ENCODE measurements at places on chromosomes 12 and 14.

- DNase-seq, result no peak
Observed at GRCh38 chr12:53207042-53207441, at the start of gene ITGB7. TSS of gene ITGB7 (minus strand) at chr12:53207251. CDS start at chr12:53200443, 6,808 bp downstream.

GRCh38 chr14:88961214-88961613 lies 136.8 kb downstream of the TTC8 start:
- no peak for DNase-seq

DNA sequence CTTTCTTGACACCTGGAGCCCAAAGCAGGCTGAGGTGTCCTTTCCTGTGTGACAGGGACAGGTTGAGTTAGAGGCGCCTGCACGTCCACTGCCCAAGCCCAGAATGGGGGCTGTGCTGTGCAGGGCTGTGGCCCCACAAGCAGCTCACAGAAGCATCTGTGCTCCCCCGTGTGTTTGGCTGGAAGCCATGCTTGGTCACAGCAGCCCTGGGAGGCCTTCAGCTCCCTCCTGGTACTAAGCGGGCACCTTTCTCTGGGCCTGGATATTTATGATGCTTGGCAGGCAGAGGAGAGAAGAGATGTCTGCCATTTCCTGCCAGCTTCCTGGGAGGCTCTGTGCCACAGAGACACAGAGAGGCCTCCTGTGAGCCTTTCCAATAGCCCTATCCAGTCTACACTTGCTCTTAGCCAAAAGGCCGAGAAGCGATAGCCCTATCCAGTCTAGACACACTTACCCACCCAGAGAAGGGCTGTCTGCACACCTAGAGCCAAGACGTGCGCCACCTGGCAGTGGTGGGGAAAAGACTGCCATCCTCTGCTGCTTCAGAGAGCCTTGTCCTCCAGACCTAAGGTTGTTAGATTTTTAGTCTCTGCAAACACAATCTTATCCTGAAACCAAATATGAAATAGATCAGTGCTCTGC lies 117.4 kb downstream of the GCH1 start:
- no peak for DNase-seq

DNA sequence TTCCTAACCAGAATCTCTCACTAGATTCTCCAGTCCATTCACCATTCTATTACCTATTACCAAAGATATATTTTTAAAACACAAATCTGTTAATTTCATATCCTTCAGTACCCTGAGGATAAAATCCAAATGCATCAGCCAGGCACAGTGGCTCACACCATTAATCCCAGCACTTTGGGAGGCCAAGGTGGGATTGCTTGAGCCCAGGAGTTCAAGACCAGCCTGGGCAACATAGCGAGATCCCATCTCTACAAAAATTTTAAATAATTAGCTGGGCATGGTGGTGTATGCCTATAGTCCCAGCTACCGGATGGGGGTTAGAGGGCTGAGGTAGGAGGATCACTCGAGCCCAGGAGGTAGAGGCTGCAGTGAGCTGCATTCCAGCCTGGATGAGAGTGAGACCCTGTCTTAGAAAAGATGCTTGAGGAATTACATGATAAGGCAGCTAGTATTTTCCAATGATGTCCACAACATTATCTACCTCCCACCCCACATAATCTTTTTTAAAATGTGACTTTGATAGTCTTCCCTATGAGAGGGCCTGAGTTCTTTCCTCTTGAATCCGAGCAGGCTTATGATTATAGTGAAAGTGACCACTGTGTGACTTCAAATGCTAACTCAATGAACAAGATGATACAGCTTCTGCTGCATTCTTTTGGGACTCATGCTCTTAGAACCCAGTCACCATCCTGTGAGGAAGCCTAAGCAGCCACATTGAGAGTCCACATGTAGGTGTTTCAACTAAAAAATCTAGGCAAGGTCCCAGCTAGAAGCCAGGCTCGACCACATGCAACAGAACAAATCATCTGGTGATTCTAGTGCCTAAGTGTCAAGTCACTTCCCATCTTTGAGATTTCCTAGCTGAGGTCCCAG lies 18.0 kb downstream of the HECTD1 start:
- no peak for DNase-seq

DNA sequence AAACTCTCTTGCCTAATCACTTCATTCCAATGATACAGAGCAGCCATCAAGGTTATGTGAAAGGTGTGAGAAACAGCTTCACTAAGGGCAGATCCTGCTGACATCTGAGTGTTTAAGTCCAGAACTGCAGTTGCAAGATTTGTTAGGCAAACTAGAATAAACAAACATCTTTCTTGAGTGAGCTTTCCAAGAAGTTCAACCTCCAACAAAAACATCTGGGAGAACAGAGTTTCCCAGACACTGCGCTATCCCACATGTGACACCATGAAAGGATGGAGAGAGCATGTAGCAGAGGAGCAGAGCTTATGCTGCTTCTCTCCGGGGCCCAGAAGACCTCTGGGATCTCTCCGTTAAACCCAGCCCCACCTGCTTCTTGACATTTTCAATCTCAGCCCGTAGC lies 5.6 kb downstream of the KRT76 start:
- no peak for DNase-seq

DNA sequence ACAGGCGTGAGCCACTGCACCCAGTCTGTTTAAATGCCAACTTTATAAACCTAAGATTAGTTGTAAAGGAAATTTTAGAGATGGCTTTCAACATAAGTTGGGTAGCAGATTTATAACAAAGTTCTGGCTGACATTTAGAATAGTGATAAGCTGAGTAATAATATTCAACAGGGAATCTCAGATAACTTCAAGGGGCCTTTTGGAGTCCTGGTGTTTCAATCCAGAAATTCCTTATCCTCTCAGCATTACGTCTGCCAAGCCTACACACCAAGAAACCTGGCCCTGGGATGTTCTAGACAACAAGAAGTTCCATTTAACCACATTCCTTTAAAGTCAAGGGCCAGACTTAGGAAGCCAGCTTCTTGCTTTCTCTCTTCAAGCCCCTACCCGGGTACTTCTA lies 59.5 kb upstream of the DYRK2 start:
- no peak for DNase-seq

- DNase-seq, result no peak
Observed at GRCh38 chr12:108273217-108273616, 65.9 kb downstream of the CMKLR1 start.

- no peak for DNase-seq
Observed at GRCh38 chr14:33866425-33867088, 84.3 kb downstream of the EGLN3 start.
